ENCODE measurements at places on chromosomes 6 and 20. TPM values are rescaled to one million over a fixed set of nuclear protein-coding genes. Genes with fewer than 3 reads are reported as not detected.

GRCh38 chr20:3648951-3649350 lies 14.2 kb downstream of the GFRA4 start:
- DNase-seq: no peak

- DNase-seq: no peak
Measured at GRCh38 chr6:158061361-158061708, 79.7 kb downstream of the SYNJ2 start.

DNA sequence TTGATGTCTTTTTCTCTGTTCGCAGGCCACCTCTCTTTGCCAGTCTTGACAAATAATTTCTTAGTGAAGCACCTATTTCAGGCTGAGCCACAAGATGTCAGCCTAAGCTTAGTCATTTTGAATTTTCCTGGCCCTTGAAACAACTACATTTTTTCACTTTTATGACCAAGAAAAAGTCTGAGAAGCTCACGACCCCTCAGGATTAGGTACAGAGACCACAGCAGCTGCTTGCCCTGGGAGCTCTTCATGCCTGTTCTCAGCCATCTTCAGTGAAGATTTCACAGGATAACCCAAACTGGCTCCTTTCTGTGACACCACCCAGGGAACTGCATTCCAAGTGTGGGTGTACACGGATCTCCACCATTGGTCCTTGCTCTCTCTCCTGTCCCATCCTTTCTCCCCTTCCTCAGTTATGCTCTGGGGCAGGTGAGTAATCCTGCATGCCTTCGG lies 38.4 kb upstream of the SPTLC3 start:
- peak; percentile 71 for DNase-seq

GRCh38 chr6:168047841-168048723 lies 30.9 kb downstream of the FRMD1 start:
- no peak for DNase-seq

Gene C6orf15
- not detected for polyA plus RNA-seq
